ENCODE measurements at places on chromosomes 5 and 9.
A peak's percentile ranks its signal among the peaks of the same experiment; 100 is the strongest.

DNA sequence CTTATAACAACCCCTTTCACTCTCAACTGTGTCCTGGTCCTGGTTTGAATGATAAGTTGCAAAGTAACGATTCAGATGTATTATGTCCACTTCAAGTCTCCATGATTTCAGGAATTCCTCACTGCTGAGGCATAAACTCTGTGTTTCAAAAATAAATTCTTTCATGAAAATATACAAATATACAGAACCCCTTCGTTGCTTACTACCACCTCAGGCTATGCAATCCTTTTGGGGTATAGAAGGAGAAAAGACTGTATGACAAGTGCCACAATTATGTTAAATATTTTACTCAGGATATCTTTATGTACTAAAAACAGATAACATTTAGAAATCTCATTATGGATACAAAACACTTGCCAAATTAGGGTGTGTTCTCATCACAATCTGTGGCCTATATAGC, 190.7 kb downstream of the KCTD16 start:
- no peaks in the 10 kb centered on the region for H3K27me3 ChIP-seq
- no peak overlapping the region for H3K4me3 ChIP-seq
- DNase-seq, result no peak
- H3K4me1 ChIP-seq, result no peaks in the 10 kb centered on the region
- H3K36me3 ChIP-seq, result no peaks in the 10 kb centered on the region
- H3K27ac ChIP-seq, result no peak overlapping the region

DNA sequence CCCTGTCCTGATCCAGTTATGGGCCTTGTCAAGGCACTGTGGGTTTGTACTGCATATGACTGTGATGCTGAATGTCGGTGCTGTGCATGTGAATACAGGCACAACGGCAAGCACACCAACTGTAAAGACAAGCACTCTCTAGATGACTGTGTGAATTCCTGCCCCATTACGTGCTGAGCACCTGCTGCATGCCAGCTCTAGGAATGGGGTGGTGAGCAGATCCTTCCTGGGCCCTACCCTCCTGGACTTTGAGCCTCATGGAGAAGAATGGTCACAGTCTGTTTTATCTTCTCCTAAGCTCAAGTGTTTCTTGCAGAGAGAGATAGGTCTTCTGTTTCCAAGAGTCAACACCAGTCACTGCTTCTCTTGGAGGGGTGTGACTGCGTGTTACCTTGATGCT, 56.0 kb upstream of the RARS1 start:
- H3K4me1 ChIP-seq, result peaks cover 4% of the 10 kb centered on the region
- H3K27me3 ChIP-seq, result no peaks in the 10 kb centered on the region
- no peak for DNase-seq
- peaks cover 9% of the 10 kb centered on the region for H3K36me3 ChIP-seq

DNA sequence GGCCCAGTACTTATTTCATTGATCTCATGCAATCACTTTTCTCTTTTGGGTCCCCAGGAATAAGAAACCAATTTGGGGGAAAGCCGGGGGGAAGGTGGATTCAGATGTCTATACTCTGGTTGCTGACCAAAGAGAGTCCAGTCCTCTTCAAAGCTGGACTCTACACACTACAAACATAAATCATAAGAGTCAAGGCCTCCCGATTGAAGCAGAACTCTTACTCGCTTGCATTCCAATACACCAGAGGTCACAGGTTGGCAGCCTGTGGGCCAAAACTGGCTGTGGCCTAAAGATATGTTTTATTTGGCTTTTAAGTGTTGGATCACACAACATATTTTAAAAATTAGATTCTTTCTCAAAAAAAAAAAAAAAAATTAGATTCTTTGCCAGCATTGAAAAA, 311.4 kb upstream of the MSX2 start:
- DNase-seq, result no peak
- H3K36me3 ChIP-seq, result no peaks in the 10 kb centered on the region
- peaks cover 30% of the 10 kb centered on the region for H3K27me3 ChIP-seq
- H3K27ac ChIP-seq, result no peak overlapping the region

DNA sequence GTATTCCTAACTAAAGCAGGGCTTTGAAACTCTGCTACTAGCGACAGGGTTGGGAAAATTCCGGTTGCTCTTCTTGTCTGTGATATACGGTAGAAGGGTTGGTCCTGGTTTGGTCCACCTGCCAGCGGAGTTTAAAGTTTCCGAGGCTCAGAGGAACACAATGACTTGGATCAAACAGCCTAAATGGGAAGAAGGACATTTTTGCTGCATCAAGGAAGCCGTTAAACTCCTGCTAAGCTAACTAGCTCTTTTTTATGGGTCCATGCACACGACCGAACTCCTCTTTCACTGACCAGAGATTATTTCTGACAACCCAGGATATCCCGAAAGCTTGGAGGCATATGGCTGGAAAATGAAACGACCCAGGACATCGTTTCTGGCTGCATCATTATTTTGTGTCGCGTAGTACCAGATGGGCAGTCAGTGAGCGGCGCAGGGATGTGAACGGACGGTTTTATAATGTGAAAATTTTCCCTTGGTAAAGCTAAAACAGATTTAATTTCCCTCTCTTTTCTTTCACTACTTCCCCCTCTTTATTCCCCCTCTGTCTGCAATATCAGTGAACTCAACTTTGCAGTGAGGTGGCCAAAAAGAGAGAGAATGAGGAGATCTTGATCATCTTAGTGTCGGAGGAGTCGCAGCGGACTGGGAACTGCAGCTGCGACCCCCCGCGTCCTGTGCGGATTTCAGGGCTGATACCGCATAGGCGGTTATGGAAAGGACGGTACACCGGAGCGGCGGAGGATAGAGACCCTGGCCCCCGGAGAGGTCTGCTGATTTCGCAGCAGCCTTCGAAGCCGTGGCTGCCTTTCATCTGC, at the start of gene LURAP1L:
TSS of gene LURAP1L (plus strand) at position 160 of the 818 bp plus-strand sequence. CDS start 696 bp downstream, outside the sequence.
- no peak within 1 kb of the TSS for H3K27ac ChIP-seq
- no peak within 1 kb of the TSS for H3K4me3 ChIP-seq
- no peaks in the 10 kb centered on the region for H3K36me3 ChIP-seq
- H3K27me3 ChIP-seq, result peaks cover 27% of the 10 kb centered on the region
- no peak for DNase-seq

DNA sequence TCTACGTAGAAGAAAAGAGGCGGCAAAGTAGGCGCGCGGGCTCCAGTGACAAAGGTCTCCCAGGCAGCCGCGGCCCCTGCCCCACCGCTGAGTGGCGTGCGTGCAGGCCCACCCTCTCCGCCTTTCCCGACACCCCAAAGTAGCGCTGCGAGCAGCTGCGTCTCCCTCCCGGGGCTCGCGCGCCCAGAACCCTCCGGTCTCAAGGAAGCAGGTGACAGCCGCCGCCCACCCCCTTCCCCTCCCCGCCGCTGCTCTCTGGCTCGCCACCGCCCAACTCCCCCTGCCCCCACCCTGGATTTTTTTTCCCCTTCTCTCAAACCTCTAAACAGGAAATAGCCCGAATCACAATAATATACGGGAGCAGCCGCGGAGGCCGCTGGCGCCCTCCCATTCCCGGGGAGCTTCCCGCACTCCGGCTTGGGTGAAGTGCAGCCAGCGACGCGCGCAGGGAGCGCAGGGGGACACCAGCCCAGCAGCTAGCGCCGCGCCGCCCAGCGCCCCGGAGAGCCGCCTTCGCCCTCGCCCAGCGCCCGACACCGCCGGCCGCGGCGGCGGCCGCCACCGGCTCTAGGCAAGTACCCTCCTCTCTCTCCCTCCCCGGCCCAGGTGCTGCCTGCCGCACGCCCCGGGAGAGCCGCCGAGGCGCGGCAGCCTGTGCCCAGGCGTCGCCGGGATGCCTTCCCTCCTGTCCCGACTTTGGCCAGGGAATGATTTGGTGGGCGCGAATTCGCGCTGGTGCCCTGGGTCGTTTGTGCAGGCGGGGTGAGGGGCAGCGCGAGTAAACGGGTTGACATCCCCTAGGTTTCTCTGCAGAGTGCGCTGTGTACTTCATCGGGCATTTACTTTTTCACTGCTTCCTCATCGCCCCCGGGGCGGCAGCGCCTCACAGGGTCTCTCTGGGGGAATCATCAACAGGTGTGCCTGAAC, 52.7 kb upstream of the TJP2 start:
- H3K27ac ChIP-seq, result peak overlapping the region; percentile 57
- H3K27me3 ChIP-seq, result peaks cover 12% of the 10 kb centered on the region
- peak; percentile 59 for DNase-seq
- H3K36me3 ChIP-seq, result no peaks in the 10 kb centered on the region

DNA sequence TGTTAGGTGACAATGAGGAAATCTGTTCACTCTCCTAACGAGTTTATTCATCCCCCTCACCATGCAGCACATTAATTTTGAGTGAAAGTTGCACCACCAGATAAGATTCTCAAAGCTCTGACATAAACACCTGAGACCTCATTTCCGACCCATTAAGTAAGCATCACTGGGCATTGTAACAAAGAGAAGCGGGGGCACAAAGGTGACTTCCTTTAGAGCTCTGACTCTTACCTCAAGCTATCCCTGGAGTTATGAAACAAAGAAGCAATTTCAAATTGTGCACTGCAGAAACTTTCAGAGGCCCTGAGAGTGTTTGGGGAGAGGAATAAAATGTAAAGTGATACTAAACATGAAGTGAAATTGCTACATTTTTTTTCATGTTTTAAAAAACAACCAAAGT, 29.5 kb downstream of the C5orf15 start:
- no peaks in the 10 kb centered on the region for H3K36me3 ChIP-seq
- peaks cover 19% of the 10 kb centered on the region for H3K4me1 ChIP-seq
- H3K27ac ChIP-seq, result no peak overlapping the region

- no peaks in the 10 kb centered on the region for H3K4me1 ChIP-seq
- H3K27me3 ChIP-seq, result peaks cover 4% of the 10 kb centered on the region
- H3K27ac ChIP-seq, result no peak overlapping the region
- no peak overlapping the region for H3K4me3 ChIP-seq
- H3K36me3 ChIP-seq, result no peaks in the 10 kb centered on the region
- DNase-seq, result no peak
Measured at GRCh38 chr5:141771562-141771961, 89.5 kb upstream of the ARAP3 start.

- no peaks in the 10 kb centered on the region for H3K4me1 ChIP-seq
- no peak for DNase-seq
- no peak overlapping the region for H3K4me3 ChIP-seq
- peaks cover 5% of the 10 kb centered on the region for H3K27me3 ChIP-seq
- H3K36me3 ChIP-seq, result no peaks in the 10 kb centered on the region
Measured at GRCh38 chr5:177996660-177997318, 747 bp upstream of the PROP1 start.

All from activated T-cell treated with anti-CD3 and anti-CD28 coated beads, Interleukin-2, amount 50 U/mL, for 24 hours (primary cell).